ENCODE measurements at places on chromosomes 6 and 20. TPM values are rescaled to one million over a fixed set of nuclear protein-coding genes. Genes with fewer than 3 reads are reported as not detected.

GRCh38 chr20:25321262-25321831, 69.3 kb downstream of the ABHD12 start:
- H3K4me3 ChIP-seq: no peak overlapping the region
- H3K36me3 ChIP-seq: peaks cover 8% of the 10 kb centered on the region
- H3K27me3 ChIP-seq: no peaks in the 10 kb centered on the region
- peaks cover 23% of the 10 kb centered on the region for H3K4me1 ChIP-seq
- H3K27ac ChIP-seq: peak overlapping the region; percentile 74

- H3K27me3 ChIP-seq: peaks cover 7% of the 10 kb centered on the region
- no peaks in the 10 kb centered on the region for H3K36me3 ChIP-seq
- DNase-seq: no peak
- H3K4me3 ChIP-seq: no peak overlapping the region
These were observed 83.1 kb upstream of the MLIP start for GRCh38 chr6:54028170-54028569.

- DNase-seq: no peak
- H3K27ac ChIP-seq: no peak overlapping the region
- H3K36me3 ChIP-seq: no peaks in the 10 kb centered on the region
- H3K27me3 ChIP-seq: no peaks in the 10 kb centered on the region
- no peaks in the 10 kb centered on the region for H3K4me1 ChIP-seq
These were observed 105.5 kb upstream of the FERMT1 start for GRCh38 chr20:6228302-6228843.

GRCh38 chr6:137167702-137168377, 5.6 kb downstream of the IL22RA2 start:
- H3K36me3 ChIP-seq: peaks cover 42% of the 10 kb centered on the region
- no peak for DNase-seq
- no peak overlapping the region for H3K27ac ChIP-seq
- H3K4me1 ChIP-seq: peaks cover 41% of the 10 kb centered on the region

- H3K4me3 ChIP-seq: no peak overlapping the region
- no peaks in the 10 kb centered on the region for H3K27me3 ChIP-seq
- no peak overlapping the region for H3K27ac ChIP-seq
- H3K36me3 ChIP-seq: peaks cover 15% of the 10 kb centered on the region
- H3K4me1 ChIP-seq: peaks cover 36% of the 10 kb centered on the region
These were observed 6.0 kb upstream of the RAB22A start for GRCh38 chr20:58303547-58303946.

GRCh38 chr6:94215552-94215951, 796.2 kb upstream of the EPHA7 start:
- DNase-seq: no peak
- H3K27me3 ChIP-seq: no peaks in the 10 kb centered on the region
- no peaks in the 10 kb centered on the region for H3K36me3 ChIP-seq
- H3K4me1 ChIP-seq: no peaks in the 10 kb centered on the region
- no peak overlapping the region for H3K4me3 ChIP-seq

DNA sequence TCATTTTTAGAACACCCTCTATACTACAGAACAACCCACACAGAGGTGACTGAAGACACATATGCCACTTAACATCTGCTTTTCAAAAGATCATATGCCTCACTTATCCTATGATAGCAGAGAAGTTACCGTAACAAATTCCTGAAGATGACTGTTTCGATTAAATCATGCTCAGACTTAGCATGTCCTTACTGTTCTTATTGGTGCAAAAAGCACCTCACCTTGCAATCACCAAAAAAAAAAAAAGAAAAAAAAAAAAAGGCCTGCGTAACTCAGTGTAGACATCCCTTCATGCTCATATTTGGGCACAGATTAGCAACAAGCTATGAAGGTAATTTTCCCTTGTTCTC, 17.7 kb upstream of the DST start:
- no peak overlapping the region for H3K27ac ChIP-seq
- no peak for DNase-seq
- H3K4me3 ChIP-seq: no peak overlapping the region
- H3K36me3 ChIP-seq: no peaks in the 10 kb centered on the region

DNA sequence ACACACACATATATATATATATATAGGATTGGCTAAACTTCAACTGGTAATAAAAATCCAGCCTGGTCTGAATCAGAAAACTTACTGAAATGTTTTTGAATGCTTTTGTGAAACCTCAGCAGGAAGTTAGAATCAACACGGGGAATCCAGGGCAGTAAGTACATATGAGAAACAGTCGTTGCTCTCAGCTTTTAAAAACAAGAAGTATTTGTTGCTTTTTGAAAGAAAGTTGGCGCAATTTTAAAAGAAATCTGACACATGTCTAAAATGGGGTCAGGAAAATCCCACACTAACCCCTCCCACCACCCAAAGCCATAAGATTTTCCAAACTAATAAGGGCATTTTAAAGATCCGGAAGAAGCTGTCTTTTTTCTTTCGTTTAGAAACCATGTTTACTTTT, 11.5 kb upstream of the CCDC170 start:
- H3K4me1 ChIP-seq: peaks cover 14% of the 10 kb centered on the region
- peak overlapping the region; percentile 87 for H3K27ac ChIP-seq
- H3K36me3 ChIP-seq: no peaks in the 10 kb centered on the region

- DNase-seq: no peak
- no peak overlapping the region for H3K27ac ChIP-seq
- H3K4me1 ChIP-seq: no peaks in the 10 kb centered on the region
- peaks cover 4% of the 10 kb centered on the region for H3K27me3 ChIP-seq
- H3K36me3 ChIP-seq: no peaks in the 10 kb centered on the region
- no peak overlapping the region for H3K4me3 ChIP-seq
These were observed 85.6 kb downstream of the ANKRD6 start for GRCh38 chr6:89518352-89519055.

DNA sequence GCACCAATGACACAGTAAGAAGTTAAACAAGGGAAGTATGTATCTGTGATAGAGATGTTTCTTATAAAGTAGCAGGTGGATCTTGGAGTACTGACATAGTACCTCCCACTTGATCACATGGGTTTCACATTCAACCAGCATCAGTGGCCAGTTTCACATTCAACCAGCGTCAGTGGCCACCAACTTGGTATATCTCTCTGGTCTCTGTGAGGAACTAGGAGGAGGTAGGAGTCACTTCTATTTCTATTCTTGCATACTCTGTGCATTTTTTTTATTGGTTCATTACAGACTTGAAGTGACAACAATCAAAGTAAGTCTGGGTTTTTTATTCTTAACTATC, 200.3 kb upstream of the SIM1 start:
- H3K4me1 ChIP-seq: peaks cover 11% of the 10 kb centered on the region
- no peaks in the 10 kb centered on the region for H3K27me3 ChIP-seq
- DNase-seq: peak; percentile 21
- H3K4me3 ChIP-seq: no peak overlapping the region
- no peak overlapping the region for H3K27ac ChIP-seq

- no peaks in the 10 kb centered on the region for H3K36me3 ChIP-seq
- no peak for DNase-seq
- H3K4me1 ChIP-seq: no peaks in the 10 kb centered on the region
- peaks cover 15% of the 10 kb centered on the region for H3K27me3 ChIP-seq
These were observed 132.8 kb downstream of the FNDC1 start for GRCh38 chr6:159301810-159302593.

- peaks cover 1% of the 10 kb centered on the region for H3K4me1 ChIP-seq
- no peak overlapping the region for H3K4me3 ChIP-seq
- H3K36me3 ChIP-seq: no peaks in the 10 kb centered on the region
- H3K27ac ChIP-seq: no peak overlapping the region
These were observed 24.4 kb downstream of the KCNQ2 start for GRCh38 chr20:63448031-63448430.

DNA sequence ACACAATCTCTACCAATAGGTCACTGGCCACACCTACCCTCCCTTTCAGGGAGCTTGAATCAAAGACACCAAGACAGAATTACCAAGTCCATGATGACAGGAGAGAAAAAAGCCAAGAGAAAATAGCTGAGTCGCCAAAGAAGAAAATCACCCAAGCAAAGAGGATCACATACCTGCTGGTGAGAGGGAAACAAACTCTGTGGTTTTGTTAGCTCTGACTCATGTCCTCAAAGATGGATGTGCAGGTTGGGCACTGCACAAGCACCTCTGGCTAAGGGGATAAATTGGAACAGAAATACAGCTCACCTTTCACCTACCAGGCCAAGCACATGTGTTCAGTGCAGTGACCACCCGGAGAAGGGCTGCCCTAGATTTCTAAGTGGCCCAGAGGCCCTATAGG, 114.8 kb downstream of the TFAP2A start:
- no peak for DNase-seq
- no peak overlapping the region for H3K27ac ChIP-seq
- no peak overlapping the region for H3K4me3 ChIP-seq
- no peaks in the 10 kb centered on the region for H3K4me1 ChIP-seq

DNA sequence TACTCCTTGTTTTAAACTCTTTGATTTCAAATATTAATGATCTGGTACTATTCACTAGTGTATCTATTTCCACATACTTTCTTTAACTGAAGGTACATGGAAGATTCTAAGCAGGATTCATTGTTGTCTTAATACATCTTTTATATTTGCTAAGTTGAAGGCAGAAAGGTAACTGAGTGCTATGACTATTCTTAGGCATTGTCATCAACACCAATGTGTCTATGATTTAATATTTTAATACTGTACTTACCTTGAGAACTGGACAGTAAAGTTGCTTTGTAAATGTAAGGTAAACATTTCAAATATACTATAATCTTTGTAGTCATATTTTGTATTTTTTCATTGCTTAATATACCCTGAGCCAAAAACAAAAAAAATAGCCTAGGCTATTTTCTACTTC, 8.9 kb upstream of the BTBD9 start:
- DNase-seq: no peak
- no peaks in the 10 kb centered on the region for H3K27me3 ChIP-seq
- H3K4me1 ChIP-seq: no peaks in the 10 kb centered on the region
- no peak overlapping the region for H3K4me3 ChIP-seq
- no peak overlapping the region for H3K27ac ChIP-seq
- no peaks in the 10 kb centered on the region for H3K36me3 ChIP-seq

DNA sequence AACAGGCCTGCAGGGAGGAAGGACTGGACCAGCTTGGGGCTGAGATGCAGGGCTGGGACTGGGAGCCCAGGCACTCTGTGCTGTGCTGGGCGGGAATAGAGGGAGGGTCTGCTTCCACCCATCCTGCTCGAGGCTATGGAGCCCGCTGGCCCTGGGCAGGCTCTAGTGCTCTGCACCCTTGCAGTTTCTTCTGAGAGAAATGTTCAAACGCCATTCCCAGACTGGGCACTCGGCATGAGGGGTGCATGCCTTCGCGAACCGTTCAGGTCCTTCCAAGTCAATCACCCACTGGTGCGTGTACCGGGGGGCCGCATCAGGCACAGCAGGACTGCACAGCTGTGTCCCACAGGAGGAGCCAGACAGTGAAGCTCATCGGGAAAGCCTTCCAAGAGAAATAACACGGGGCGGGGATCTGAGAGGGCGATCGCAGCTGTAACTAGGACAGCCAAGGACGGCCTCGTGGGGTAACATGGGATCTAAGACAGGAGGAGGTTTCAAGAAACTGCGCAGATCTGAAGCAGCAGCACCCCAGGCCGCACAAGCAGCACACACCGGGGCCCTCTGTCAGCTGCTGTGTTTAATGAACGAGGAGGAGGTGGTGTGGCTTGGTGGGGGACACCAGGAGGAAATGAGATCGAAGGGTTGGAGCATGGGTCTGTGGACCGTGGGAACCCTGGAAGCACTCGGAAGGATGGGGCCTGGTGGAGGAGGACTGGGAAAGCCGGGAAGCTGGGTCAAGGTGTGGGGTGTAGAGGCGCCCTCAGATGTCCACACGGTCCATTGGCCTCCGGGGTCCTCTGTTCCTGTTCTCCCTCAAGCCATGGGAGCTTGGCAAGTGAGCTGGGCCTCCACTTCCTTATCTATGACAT, 26.1 kb upstream of the PYGB start:
- peaks cover 8% of the 10 kb centered on the region for H3K4me1 ChIP-seq
- no peaks in the 10 kb centered on the region for H3K27me3 ChIP-seq
- no peak overlapping the region for H3K4me3 ChIP-seq
- no peak for DNase-seq
- no peaks in the 10 kb centered on the region for H3K36me3 ChIP-seq

DNA sequence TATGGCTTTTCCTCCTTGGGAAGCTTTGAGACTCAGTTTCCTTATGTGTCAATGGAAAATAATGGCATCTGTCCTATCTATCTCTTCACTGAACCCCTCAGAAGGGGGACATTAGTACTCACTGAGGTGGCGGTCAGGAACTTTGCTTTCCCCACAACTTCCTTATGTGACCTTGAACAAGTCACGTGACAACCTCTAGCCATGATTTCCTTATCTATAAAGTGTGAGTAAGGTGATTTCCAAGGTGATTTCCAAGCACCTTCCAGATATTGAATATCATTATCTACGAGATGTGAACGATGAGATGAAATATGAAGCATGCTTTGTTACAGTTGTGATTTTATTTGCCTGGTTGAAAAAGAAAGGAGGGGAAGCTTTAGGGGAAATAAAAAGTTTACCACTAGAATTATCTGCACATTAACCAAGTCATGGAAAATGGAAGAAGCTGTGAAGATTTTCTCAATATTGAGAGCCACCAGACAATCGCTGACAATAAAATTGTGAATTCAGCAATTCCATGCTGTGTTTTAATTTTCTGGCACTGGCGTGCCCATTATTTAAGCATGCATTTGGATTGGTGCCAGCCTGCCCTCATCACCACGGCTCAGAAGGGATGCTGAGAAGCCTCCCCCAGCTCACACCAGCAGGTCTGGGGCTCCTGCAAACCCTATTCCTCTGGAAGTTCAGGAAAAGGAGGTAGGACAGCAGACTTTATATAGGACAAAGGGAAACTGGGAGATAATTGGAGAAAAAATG, 255.3 kb downstream of the CD83 start:
- H3K4me1 ChIP-seq: peaks cover 27% of the 10 kb centered on the region
- DNase-seq: no peak
- no peak overlapping the region for H3K27ac ChIP-seq
- H3K4me3 ChIP-seq: no peak overlapping the region
- peaks cover 5% of the 10 kb centered on the region for H3K36me3 ChIP-seq

DNA sequence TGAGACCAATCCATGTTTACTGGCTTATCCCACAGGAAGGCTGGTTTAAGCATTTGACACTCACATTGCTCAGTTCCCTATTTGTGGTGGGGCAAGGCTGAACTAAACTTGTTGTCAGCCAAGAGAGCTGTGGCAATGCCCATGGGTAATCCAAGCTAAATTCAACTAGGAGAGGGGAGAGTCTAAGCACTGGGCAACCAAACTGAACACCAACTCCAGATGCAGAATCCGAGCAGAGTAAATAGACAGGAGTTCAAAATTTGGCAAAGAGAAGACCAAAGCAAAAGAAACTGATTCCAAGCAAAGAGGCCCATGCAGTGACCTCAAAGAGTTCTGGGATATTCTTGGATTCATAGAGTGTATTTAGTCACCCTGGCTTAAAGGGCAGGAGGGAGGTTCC, 106.5 kb upstream of the NT5E start:
- H3K27ac ChIP-seq: no peak overlapping the region
- H3K4me1 ChIP-seq: no peaks in the 10 kb centered on the region
- H3K4me3 ChIP-seq: no peak overlapping the region
- DNase-seq: no peak
- peaks cover 35% of the 10 kb centered on the region for H3K27me3 ChIP-seq

DEFB124 gene
- total RNA-seq: not detected

NKAPL gene
- total RNA-seq: not detected

RWDD2A gene
- total RNA-seq: 0.57 TPM

C20orf202 gene
- total RNA-seq: not detected

FAXC gene
- not detected for total RNA-seq

BPIFB1 gene
- not detected for total RNA-seq
